SJSA1 (cell line): ENCODE measurements at places on chromosomes 16 and 17. TPM values are rescaled to one million over a fixed set of nuclear protein-coding genes. Genes with fewer than 3 reads are reported as not detected.

GRCh38 chr17:74736513-74737298, at the start of gene RAB37:
TSS of gene RAB37 (plus strand) at chr17:74737256. CDS start at chr17:74737273, 17 bp downstream.
- H3K27me3 ChIP-seq, result peaks cover 13% of the 10 kb centered on the region
- DNase-seq, result no peak
- H3K27ac ChIP-seq, result peak within 1 kb of the TSS; percentile 21
- H3K36me3 ChIP-seq, result no peaks in the 10 kb centered on the region
- peak within 1 kb of the TSS; percentile 34 for H3K4me3 ChIP-seq

GRCh38 chr16:6066652-6067051, 969.1 kb upstream of the EEF2KMT start:
- no peak overlapping the region for H3K27ac ChIP-seq
- H3K4me1 ChIP-seq, result no peaks in the 10 kb centered on the region
- no peak overlapping the region for H3K4me3 ChIP-seq
- DNase-seq, result no peak

- H3K4me3 ChIP-seq, result no peak overlapping the region
- H3K36me3 ChIP-seq, result no peaks in the 10 kb centered on the region
- no peak for DNase-seq
- H3K27me3 ChIP-seq, result no peaks in the 10 kb centered on the region
- H3K4me1 ChIP-seq, result no peaks in the 10 kb centered on the region
Measured at GRCh38 chr16:55273959-55274358, 50.0 kb upstream of the IRX6 start.

DNA sequence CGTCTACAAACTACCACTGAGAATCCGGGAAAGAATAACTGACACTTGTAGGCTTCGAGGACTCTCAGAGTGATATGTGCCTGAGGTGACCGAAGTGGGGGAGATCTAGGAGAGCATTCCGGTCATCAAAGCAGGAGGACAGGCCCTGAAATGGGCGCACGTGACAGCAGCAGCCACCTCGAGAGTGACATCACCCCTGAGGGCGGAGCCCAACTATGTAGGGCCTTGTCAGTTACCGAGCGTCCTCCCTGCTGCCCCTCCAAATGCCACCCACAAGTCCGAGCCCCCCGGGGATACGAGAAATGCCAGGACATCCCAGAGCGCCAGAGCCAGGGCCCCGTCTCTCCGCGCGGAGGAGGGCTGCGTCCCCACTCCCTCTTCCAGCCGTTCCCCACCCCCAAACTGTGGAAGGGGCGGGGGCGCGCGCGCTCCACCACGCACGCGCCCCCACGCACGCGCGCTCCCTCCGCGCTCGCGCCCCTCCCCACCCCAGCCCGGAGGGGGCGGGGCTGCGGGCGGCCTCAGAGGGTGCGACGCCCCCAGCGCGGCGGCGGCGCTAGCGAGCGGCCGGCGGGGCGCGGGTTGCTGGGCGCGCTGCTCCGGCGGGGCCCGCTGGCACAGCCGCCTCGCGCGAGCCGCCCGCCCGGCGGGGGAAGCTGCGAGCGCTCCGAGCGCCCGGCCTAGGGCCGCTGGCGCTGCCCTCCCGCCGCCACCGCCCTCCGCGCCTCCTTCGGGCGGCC, at the start of gene TANC2:
TANC2 (plus strand) TSS at position 550 of the 740 bp plus-strand sequence. CDS start 43,325 bp downstream, outside the sequence.
- peaks cover 3% of the 10 kb centered on the region; the same call in 1 of the 2 replicates for H3K36me3 ChIP-seq
- DNase-seq, result peak; percentile 89

DNA sequence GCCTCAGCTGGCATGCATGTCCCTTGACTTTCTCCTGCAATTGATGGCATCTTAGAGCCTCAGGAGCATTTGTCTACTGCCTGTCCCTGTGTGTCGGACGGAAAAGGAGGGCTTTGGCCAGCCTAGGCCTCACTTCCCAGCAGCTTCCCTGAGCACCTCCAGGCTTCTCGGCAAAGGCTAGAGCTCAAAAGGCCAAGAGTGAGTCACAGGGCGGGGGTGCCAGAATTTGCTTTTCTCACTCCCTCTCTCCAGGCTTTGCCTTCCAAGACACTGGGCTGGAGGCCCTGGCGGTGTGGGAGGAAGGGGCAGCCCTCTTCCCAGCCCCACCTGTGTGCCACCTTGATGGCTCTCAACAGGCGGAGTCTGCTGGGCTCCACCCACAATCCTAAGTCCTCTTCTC, 107.3 kb upstream of the MAF start:
- no peaks in the 10 kb centered on the region for H3K4me1 ChIP-seq
- no peaks in the 10 kb centered on the region for H3K36me3 ChIP-seq
- no peak overlapping the region for H3K4me3 ChIP-seq
- DNase-seq, result no peak

The LRRC75A gene
- total RNA-seq, result 0.39 TPM in 1 of 2 replicates, not detected in the other

The EVPL gene
- total RNA-seq, result not detected in 2 replicates
